ENCODE measurements at places on chromosomes 2 and 18.

GRCh38 chr2:108625828-108626195 lies 91.5 kb downstream of the LIMS1 start:
- DNase-seq = no peak

GRCh38 chr2:197309691-197310231 lies 819 bp downstream of the ANKRD44 start:
- DNase-seq = no peak

DNA sequence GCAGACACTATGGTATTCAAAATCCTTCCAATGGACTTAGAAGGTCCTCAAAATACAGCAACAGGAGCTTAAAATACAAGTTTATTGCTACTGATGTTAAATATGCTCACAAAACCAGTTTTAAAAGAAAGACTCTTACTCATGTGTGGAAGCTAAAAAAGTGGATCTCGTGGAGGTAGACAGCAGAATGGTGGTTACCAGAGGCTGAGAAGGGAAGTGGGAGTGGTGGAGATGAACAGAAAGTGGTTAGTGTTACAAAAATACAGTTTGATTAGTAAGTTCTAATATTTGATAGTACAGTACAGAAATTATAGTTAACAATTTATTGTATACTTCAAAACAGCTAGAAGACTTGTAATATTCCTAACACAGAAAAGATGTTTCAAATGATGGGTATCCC lies 12.1 kb downstream of the ADAM17 start:
- DNase-seq = no peak

DNA sequence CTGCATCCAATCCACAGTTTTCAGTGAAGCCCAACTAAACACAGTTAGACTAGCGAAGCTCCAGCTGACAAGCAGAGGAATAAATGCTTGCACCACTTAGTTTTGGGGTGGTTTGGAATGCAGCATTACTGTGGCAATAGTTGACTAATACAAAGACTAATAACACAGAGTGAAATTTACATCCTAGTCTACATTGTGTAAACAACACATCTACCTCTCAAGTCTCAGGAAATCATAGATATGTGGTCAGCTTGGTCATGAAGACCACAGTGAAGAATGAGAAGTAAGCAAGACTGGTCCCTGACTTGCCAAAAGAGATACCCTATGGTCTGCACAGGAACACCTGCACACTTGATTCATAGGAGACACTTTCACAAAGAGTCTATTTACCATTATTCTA lies 155.1 kb upstream of the TANK start:
- DNase-seq = no peak

DNA sequence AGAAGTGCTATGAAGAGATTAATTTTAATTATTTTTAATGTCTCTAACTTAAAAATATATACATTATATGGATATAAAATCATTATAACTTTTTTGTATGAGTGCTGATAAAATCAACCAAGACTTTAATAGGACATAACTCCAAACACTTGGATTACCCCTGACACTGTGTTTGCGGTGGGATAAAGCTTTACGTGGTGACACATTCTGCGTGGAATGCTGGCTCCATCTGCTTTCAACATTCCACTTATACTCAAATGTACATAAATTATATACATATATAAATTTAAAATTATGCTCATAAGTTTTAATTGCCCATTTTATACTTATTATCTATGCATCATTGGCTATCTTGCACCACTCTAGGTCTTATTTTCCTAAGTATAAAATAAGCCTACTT lies 30.5 kb downstream of the LINC00305 start:
- no peak for DNase-seq

DNA sequence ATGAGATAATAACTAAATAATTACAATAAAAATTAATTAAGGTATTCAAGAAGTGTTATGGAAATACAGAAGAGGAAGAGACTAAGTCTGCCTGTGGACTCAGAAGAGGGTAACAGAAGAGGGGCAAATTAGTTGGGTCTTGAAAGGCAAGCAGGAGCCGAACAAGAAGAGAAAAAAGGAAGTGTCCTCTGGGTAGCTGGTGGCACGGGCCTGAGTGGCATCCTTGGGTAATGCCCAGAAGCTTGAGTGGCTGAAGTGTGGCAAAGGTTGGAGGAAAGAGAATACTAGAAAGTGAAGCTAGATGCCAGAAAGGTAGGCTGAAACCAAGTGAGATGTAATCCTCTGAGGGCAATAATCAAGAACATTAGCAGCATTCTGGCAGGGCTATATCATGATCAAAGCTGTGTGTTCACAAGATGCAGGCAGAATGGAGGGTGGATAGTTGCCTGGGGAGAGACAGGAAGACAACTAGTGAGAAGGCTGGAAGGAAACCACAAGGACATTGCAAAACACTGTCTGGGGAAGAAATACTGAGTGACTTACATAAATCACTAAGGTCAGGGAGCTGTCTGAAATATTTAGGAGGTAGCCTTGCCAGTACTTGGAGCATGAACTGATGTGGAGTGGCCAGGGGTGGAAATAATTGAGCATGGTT lies 16.2 kb downstream of the DOCK10 start:
- DNase-seq = no peak

DNA sequence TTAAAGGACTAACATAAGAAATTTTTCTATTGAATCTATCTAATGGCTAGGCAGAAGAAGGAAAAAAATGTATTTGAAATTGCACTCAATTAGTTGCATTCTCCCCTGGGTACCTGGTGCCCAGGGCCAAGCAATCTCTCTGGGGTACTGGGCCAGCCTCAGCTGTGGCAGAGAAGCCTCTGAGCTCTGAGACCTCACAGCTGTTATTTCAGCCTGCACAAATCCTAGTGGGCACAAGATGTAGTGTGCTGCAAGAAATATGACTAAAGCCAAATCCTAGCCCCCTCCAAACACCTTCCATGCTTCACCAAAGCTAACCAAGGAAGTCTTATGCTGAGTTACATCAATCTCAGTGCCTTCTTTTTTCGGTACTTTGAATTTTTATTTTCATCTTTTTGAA lies 478.4 kb downstream of the STK39 start:
- no peak for DNase-seq

DNA sequence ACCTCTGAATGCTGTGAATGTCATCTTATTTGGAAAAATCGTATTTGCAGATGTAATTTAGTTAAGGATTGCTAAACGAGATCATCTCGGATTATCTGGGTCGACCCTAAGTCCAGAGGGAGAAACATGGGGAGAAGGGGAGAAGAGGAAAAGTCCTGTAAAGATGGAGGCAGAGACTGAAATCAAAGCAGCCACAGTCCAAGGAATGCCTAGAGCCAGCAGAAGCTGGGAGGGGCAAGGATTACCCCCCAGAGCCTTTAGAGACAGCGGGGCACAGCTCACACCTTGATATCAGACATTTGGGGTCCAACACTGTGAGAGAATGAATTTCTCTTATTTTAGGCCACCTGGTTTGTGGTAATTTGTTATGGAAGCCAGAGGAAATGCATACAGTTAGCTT lies 104.9 kb upstream of the YPEL5 start:
- DNase-seq = no peak

DNA sequence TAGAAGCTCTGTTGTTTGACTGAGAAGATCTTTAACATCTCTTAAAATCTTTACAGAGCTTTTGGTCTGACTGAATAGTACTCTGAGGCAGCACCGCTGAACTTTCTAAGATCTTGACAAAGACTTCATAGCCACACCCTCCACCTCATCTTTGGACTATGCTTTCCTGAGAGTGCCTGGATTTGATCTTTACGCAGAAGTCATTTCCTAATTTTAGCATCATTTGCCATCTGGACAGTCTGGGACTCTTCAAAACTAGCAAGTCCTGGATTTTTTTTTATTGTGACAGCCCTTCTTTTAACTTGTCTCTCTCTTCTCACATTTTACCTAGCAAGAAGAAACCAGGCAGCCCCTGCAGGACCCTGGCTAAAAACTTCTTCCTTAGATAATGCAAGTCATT lies 188.8 kb downstream of the CTIF start:
- DNase-seq = no peak

- no peak for DNase-seq
Observed at GRCh38 chr18:68679528-68679927, 35.4 kb downstream of the TMX3 start.

- DNase-seq = no peak
Observed at GRCh38 chr2:137952586-137953129, 11.6 kb upstream of the HNMT start.

DNA sequence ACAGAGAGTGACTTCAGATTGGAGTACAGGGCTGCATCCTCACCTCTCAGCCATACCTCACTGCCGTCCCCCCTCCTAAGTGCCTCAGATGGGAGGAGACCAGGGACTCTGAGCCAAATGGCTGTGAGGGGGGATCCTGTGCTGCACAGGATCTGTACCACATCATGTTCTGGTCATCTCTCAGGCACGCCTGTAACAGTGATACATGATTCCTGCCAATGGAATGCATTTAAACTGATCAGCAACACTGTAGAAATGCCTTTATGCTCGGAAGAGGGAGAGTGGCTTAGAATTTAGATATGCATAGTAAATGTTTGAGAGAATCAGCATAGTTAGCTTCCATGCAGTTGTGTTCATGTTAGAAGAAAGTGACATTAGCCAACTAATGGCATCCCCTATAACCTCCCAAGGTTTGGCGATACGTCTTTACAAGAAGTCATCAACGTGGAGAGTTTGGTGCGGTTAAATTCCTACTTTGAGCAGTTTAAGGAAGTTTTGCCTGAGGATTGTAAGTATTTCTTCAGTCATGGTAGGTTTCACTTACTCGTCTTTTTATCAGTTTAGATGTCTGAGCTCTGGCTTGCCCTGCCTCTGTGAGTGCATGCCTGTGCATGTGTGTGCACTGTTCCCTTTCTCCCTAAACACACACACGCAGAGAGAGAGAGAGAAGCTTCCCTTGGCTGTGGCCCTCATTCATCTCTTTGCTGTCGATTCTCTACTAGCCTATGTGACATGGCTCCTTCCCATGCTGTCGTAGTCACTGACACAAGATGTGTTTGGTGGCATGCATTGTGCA lies 40.0 kb downstream of the COA5 start:
- no peak for DNase-seq

- DNase-seq = no peak
Observed at GRCh38 chr2:77797088-77797487, 274.9 kb upstream of the LRRTM4 start.

GRCh38 chr2:160963957-160964356 lies 196.3 kb upstream of the TANK start:
- no peak for DNase-seq

GRCh38 chr2:151845884-151846283 lies 17.7 kb upstream of the ARL5A start:
- DNase-seq = no peak

- no peak for DNase-seq
Observed at GRCh38 chr18:2683055-2683454, 27.5 kb downstream of the SMCHD1 start.

DNA sequence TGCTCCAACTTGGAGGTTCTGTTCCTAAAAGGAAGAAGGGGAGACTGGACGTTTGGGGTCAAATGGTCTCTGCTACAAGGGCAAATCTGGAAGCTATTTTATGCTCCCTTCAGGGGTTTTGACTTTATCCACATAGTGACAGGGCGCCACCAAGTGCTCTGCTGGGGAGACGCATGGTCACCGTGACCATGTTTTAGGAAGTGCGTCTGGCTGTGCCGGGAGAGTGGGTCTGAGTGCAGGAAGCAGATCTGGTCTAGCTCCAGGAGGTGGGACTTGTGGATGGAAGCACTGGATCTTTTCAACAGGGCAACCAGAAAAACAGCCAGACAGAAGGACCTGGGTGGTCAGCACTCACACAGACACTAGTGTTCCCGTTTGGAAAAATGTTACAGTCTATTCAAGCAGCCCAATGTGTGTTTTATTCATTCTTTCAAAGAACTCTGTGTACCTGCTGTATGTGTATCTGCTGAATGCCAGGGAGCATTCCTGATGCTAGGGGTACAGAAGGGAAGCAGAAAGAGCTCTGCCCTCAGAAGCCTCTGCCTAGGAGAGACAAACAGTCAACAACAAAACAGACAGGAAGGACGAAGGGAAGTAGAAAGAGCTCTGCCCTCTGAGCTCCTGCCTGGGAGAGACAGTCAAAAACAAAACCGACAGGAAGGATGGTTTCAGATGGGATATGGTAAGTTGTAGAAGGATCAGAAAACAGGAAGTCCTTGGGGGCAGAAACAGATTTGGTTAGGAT lies 14.3 kb downstream of the IMPA2 start:
- no peak for DNase-seq

DNA sequence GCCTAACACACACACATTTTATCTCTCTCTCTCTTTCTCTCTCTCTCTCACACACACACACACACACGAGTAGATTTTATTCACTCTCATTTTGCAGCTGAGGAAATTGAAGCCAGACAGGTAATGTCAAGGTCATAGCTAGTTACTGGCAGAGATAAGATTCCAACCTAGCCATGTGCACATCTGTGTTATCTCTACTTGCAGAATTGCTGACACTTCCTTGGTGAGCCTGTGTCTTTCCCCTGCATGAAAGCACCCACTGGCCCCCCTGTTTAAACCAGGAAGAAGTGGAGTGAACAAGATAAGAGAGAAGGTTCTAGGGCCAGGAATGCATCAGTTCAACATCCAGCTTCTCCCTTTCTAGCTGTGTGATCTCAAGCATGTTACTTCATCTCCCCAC lies 423.7 kb downstream of the TXNL1 start:
- no peak for DNase-seq

Data from anterior cingulate cortex (tissue), 58 donors.